ENCODE measurements at places on chromosomes 6 and 20.

DNA sequence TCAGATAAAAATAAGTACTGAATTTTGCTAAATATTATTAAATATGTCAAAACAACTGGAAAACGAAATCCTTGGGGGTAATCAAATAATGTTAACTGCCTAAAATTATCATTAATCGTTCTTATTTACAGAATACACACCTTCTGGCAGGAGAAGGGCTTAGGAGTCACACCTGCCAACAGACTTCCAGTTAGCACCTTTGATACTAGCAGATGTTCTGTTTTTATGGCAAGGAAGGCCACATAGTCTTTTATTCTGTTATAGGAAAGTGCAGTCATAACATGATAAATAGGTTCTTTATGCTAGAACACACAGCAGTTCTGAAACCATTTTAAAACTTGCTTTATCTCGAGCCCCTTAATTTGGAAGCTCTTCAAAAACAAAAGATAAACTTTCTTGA is 464.1 kb downstream of the UTRN start:
- no peak for DNase-seq

DNA sequence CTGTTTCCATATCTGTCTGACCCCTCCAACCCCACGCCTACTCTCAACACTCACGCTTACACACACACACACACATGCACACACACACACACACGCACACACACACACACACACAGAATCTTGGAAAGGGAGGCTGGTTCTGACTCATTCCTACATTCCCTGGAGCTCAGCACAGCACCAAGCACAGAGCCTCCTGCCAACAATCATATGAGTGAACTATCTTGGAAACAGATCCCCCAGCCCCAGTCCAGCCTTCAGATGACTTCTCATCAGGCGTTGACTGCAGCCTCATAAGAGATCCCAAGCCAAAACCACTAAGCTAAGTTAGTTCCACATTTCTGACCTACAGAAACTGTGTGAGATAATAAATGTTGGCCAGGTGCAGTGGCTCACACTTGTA is 14.1 kb upstream of the HCK start:
- no peak for DNase-seq

- no peak for DNase-seq
These were observed 39.0 kb upstream of the MDFI start for GRCh38 chr6:41599015-41599851.

DNA sequence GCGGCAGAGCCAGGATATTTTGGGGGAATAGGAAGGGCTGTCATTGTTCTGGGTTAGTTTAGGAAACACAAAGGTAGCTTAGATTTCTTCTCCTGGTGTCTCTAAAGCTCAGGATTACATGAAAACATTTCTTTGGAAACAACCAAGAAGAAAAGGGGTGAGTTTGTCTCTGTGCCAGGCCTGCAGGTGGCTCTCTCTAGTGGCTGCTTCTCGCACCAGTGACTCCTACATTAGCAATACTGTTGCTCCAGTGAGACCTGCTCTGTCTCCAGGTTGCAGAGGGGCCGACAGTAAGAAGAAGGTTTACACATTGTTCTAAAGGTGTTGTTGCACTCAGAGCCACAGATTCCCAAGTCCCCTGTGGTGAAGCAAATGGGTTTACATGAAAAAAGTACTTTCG is 104.6 kb upstream of the GLP1R start:
- no peak for DNase-seq

GRCh38 chr6:34315256-34315655 is 66.5 kb upstream of the SMIM29 start:
- DNase-seq = no peak

- DNase-seq = no peak
These were observed 73.8 kb downstream of the EDN3 start for GRCh38 chr20:59374261-59374660.

DNA sequence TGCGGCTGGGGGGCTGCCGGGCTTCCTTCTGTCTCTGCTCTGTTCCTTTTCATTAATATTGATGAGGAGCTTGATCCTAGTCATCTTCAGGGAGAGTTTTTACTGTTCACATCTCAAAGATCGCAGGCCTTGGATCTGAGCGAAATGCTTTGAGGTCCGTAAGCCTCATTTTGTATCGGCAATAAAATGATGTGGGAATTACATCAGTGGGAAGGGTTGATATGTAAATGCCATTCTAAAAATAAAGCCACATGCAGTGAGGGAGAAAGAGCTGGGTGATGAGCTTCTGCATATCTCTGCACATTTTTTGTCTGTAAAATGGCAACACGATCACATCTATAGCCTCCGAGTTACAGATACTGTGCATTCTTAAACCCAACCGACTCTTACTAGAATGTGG is 24.9 kb downstream of the CDH26 start:
- DNase-seq = no peak

GRCh38 chr6:154143753-154144152 is 104.7 kb downstream of the OPRM1 start:
- no peak for DNase-seq

DNA sequence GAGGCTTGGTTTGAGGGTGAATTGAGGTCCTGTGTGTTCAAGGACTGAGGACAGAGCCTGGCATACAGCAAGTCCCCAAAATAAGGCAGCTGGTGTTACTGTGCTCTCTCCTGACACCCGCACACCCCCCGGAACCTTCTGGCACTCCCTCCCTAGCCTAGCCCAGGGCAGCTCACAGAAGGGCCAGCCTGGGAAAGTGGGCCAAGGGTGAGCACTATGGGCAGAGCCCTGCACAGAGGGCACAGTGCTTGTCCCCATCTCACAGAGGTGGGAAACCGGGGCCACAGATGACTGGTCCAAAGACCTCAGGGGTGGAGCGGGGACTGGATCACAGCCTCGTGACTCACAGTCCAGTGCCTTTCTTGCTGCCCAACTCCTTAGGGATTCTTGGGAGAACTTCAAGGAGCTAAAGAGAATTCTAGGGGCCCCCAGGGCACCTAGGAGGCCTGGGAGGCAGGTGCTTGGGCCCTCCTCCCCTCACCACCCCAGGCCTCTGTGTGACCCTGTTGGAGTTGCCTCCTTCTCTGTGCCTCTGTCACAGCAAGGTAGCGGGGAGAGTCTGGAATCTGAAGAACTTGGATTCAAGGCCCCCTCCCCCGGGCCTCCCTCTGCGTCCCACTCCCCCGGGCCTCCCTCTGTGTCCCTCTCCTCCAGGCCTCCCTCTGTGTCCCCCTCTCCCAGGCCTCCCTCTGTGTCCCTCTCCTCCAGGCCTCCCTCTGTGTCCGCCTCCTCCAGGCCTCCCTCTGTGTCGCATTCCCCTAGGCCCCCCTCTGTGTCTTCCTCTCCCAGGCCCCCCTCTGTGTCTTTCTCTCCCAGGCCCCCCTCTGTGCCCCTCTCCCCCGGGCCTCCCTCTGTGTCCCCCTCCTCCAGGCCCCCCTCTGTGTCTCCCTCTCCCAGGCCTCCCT is 13.5 kb downstream of the DLGAP4 start:
- no peak for DNase-seq

GRCh38 chr6:158669145-158670035 is 19.5 kb downstream of the SYTL3 start:
- no peak for DNase-seq

Measured in CD4-positive, alpha-beta T cell treated with Interleukin-4 for 1 hour (primary cell).